A549 treated with CORT108297 at 1 μM for 4 hours (cell line): ENCODE measurements at places on chromosomes 6 and 20. TPM values are rescaled to one million over a fixed set of nuclear protein-coding genes. Genes with fewer than 3 reads are reported as not detected.

Gene CSNK2A1
- total RNA-seq: 133 to 156 TPM (median 151 TPM) in 5 replicates

Gene TRIM40
- not detected in 5 replicates for total RNA-seq

Gene POM121L2
- 0.02 to 0.04 TPM in 2 of 5 replicates, not detected in the others for total RNA-seq

Gene F13A1
- not detected in 5 replicates for total RNA-seq
